ENCODE measurements at places on chromosomes 7 and 10.

GRCh38 chr7:36232555-36232954 is 79.5 kb downstream of the EEPD1 start:
- DNase-seq = no peak

GRCh38 chr10:7945034-7945433 is 109.5 kb upstream of the GATA3 start:
- no peak for DNase-seq

- DNase-seq = no peak
These were observed 14.6 kb upstream of the FAM180A start for GRCh38 chr7:135763261-135763660.

DNA sequence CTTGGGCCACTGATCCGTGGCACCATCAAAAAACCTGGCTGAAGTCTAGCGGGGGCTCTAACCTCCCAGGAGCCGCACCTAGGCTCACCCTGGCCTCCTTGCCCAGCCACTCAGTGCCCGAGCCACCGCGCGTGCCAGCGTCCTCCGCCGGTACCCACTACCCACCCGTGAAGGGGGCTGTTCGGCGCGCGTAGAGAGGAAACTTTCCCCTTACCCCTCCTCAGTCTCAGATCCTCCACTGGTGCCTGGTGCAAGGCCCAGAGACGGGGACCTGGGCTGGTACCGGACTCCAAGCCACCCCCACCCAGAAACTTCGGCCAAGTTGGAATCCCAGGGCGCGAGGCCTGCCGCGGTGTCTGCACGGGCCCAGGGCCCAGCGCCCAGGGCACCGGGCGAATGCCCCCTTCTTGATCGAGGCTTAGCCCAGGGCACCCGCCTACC is 3.5 kb upstream of the EBF3 start:
- DNase-seq = no peak

GRCh38 chr7:70383066-70383782 is 748.7 kb upstream of the GALNT17 start:
- DNase-seq = no peak

DNA sequence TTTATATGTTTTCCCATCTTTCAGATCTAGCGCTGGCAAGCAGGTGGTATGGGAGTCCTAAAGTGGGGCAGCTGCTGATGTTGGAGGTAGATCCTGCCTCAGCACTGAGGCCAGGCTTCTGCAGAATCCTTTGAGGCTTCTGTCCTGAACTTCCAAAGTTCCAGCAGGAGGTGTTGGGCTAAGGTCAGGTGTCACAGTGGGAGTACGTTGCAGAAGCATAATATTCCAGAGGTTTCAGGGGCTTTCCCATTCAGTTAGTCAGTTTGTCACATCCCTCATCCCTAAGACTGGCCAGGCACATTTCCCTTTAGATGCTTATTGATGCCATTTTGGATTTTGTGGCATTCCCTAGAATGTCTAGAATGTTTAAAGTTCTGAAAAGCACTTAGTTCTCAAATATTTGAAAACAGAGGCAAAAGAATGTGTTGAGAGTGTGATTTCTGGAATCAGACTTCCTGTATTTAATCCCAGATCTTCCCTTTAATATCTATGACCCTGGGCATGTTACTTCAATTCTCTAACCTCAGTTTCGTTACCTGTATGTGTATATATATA is 319.1 kb upstream of the PHYHIPL start:
- DNase-seq = peak; percentile 6

GRCh38 chr7:14438366-14438765 is 448.9 kb upstream of the ETV1 start:
- no peak for DNase-seq

GRCh38 chr10:77899080-77899477 is 27.5 kb downstream of the DLG5 start:
- DNase-seq = no peak

DNA sequence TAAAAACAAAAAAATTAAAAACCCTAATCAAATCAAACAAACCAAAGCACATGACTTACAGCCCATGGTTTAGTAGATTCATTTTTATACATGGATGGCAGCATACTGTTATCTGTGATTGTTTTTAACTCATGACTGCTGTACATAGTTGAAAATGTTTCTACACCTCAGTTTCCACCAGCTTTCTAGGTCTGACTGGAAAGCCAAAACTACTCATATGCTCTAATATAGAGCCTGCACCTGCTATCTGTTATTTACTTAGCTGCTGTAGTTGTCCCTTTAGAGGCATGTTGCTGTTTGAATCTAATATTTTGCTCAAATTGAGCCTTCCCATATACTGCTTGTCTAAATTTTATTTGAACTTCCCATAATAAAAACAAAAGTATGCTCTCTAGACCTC is 289.9 kb upstream of the LRRN3 start:
- no peak for DNase-seq

DNA sequence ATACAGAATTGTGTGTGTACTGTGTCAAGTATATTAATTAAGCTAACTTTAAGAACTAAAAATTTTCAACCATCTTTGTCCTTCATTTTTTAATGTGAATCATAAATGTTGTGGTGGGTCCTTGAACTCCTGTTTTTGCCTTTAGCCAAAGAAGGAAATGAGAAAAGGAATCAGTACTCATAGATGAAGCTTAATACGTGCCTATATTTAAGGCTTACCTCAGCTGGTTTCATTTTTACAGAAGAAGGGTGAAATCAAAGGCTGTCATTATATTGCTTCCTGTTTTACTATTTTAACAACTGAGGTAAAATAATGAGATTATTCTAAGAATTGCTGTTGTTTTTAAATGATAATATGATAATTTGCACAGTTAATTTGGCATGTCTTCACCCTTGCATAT is 6.3 kb upstream of the SNX13 start:
- no peak for DNase-seq
